Fibroblast of lung (primary cell): ENCODE measurements at places on chromosomes 3 and 15. TPM values are rescaled to one million over a fixed set of nuclear protein-coding genes. Genes with fewer than 3 reads are reported as not detected.

Gene CFAP20DC
- total RNA-seq: 2.3 and 3.8 TPM in 2 replicates

Gene ECE2
- total RNA-seq: not detected in 2 replicates

Gene RTP1
- under 0.01 TPM in 1 of 2 replicates, not detected in the other for total RNA-seq

Gene UBAP1L
- total RNA-seq: 0.99 and 1.0 TPM in 2 replicates

Gene TJP1
- total RNA-seq: 45.2 and 53.7 TPM in 2 replicates
